ENCODE measurements at places on chromosomes 11 and 22.

DNA sequence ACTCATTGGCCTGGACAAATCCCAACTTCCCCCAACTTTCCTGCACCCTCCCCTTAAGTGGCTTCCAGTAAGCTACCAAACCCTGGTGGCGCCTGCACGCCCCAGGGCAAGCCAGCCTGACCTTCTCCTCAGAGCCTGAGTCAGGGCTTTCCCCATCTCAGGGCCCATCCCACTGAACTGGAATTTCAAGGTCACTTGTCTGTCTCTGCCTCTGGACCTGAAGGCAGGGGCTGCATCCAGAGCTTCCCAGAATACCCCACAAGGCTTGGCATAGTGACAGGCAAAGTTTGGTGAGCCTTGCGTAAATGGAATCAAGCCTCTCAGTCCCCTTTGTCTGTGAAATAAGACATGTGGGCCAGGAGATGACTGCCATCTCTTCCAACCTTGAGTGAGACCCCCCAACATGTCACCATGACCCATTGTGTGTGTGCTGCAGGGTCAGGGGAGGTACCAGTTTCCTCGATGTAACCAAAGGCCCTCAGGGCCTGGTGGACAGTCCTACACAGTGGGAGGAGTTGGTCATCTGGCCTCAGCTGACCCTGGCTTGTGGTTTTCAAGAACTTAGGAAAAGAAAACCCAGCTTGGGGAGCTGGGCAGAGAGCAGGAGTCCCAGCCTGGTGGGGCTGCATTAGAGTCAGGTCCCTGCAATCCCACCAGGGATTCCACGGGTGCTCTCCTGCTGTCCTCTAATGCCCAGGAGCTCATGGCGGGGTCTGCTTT is 8.9 kb downstream of the ALX4 start:
- DNase-seq = peak; percentile 96

- DNase-seq = peak; percentile 85
Measured at GRCh38 chr11:12110714-12111548, 541 bp downstream of the MICAL2 start.

- DNase-seq = peak; percentile 91
Measured at GRCh38 chr11:16809886-16810668, 71.6 kb downstream of the C11orf58 start.

DNA sequence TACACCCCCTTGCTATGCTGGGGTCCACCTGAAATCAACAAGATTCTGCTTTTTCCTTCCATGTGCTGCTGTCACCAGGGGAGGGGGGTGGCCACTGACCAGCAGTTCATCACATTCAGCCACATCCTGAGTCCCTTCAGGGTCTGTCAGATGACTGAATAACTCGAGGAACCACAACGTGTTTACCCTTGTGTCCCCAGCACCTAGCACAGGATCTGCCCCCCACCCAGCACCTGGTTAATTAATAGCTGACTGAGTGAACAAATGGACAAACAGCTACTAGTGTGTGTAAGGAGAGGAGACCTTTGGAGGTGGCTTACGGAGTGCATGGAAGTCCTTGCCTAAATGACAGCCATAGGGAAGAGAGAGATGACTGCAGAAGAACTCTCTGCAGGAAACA is 119.5 kb upstream of the NCAM1 start:
- no peak for DNase-seq

GRCh38 chr22:37193629-37194191 is 5.7 kb upstream of the C1QTNF6 start:
- DNase-seq = peak; percentile 41

- no peak for DNase-seq
Measured at GRCh38 chr11:32173977-32174376, 83.1 kb downstream of the RCN1 start.

- no peak for DNase-seq
Measured at GRCh38 chr11:109939166-109939810, 153.9 kb upstream of the ZC3H12C start.

DNA sequence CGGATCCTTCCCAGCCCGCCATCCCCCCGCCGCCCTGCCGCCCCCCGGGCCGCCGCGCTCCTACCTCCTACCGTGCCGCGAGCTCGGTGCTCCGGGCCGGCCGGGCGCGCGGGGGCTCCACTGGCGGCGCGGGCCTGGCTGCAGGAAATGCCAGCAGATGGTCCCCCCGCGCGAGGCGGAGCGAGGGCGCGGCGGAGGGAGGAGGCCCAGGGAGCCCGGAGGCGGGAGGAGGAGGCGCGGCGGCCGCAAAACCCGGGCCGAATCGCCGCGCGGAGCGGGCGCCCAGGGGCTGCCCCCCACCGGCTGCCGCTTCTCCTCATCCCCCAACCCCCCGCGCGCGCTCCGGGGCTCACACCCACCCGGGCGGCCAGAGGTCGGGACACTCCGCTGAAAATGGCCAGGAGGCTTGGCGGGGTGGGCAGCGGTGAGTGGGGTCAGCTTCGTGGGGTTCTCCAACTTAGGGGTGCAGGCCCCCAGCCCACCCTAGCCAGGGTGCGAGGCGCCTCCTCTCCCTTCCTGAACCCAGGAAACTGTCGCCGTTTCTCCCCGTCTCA is at the start of gene OSBPL5:
TSS of gene OSBPL5 (minus strand) at position 159 of the 554 bp plus-strand sequence. CDS start 36,162 bp downstream, outside the sequence.
- peak; percentile 98 for DNase-seq

DNA sequence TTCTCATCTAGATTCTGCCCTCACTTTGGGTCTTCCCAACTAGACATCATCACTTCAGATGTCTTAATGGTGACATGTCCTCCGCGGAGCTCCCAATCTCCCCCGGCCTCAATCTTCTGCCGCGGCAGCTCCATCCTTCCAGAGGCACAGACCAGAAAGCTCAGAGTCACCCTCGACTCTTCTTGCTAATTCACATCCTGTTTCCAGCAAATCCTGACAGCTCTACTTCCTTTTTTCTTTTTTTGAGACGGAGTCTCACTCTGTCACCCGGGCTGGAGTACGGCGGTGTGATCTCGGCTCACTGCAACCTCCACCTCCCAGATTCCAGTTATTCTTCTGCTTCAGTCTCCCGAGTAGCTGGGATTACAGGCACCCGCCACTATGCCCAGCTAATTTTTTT is 54.5 kb downstream of the CACNG2 start:
- DNase-seq = no peak

DNA sequence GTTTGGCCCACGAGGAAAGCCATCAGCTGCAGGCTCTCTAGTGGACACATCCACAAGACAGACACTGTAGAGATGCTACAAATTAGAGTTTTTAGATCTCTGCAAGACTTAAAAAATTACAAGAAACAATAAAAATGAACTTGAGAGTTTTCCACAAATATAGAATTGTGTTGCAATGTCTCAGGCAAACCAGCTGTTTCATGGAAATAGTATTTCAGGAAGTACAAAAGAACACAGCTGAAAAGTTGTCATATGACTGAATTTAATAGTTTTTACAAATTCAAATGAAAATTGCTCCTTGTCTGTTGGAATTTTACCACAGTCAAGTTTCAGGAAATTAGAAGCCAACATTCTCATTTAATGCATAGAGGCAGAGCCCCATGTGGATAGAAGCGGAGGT is 184.5 kb upstream of the PITPNB start:
- peak; percentile 76 for DNase-seq

- DNase-seq = no peak
Measured at GRCh38 chr11:91776655-91777054, 448.0 kb upstream of the FAT3 start.

DNA sequence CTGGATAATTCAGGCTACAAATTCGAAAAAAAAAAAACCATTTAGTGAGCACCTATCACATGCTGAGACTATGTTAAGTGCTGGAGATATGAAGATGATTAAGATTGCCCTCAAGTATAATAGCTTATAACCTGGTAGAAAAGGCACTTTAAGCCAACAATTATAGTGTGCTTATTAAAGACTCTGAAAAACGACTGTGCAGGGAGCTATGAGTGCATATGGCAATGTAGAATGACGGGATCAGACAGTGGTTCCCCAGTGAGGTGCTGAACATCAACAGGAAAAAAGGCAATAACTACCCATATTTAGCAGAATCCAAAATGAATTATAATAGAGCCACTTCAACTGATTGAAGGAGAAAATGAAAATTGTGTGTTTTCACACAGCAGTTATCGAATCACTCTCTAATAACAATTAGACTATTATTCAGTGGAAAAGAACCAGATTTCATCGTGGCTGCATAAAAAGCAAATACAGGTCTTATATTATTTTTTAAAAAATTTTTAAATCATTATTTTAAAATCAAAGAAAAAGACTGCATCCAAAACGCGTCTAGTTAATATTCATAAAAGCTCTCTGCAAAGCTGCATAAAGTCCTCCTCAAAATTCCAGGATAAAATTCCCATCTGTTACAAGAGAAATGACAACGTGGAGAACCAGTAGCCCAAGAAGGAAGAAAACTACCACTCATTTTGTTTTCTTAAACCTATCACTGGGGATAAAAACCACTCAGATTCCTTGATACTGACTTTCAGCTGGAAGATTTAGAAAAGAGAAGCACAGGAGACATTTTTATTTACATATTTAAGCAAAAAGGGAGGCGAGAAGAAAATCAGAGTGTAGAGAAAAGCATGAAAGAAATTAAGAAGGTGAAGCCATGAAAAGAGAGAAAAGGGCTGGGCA is 1.1 kb downstream of the MTMR2 start:
- peak; percentile 4 for DNase-seq

DNA sequence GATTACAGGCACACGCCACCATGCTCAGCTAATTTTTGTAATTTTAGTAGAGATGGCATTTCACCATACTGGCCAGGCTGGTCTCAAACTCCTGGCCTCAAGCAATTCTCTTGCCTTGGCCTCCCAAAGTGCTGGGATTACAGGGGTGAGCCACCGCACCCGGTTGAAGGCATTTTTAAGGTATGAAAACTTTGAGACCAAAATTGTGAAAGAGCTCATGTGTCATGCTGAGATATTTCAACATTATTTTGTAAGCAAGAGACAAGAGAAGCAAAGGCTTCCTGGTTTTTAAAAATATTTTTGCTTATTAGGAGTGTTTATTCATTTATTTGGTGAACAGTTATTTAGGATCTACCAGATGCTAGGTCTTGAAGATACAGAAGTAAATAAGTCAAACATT is 6.8 kb downstream of the NHERF4 start:
- no peak for DNase-seq

GRCh38 chr22:43521716-43522115 is 109.9 kb downstream of the MPPED1 start:
- no peak for DNase-seq

DNA sequence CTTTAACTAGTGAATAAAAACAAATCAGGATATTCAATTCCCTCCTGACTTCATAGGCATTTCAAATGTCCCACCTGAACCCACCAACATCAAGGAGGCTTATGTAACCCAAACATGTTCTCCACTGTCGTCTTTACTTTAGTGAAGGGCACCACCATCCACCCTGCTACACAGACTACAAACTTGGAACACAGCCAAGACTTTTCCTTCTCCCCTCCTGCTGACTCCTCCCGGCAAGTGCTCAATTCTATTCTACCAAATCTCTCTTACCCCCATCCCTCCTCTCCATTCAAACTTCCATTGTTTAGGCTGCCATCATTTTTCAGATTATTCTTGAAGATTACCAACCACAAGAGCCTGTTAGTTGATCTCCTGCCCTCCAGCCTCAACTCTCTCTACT is 24.3 kb downstream of the SAAL1 start:
- no peak for DNase-seq

DNA sequence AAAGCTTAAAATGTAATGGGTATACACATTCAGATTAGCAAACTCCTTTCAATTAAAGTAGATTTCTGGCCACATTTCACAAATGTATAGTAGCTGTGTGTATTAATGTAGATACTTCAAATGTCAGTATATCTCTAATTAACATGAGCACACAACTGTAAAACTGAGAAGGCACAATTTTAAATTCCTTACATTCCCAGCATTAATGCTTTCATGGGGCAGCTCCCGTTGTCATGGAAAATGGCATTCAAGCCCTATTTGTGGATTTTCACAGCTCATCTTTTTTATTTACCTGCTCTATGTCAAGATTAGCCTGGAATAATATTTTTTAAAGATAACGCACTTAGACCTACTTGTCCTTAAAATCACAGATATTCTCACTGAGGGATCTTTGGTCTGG is 113.6 kb upstream of the SOX6 start:
- no peak for DNase-seq

GRCh38 chr11:39651857-39652461 is 1807.5 kb downstream of the LRRC4C start:
- DNase-seq = no peak

DNA sequence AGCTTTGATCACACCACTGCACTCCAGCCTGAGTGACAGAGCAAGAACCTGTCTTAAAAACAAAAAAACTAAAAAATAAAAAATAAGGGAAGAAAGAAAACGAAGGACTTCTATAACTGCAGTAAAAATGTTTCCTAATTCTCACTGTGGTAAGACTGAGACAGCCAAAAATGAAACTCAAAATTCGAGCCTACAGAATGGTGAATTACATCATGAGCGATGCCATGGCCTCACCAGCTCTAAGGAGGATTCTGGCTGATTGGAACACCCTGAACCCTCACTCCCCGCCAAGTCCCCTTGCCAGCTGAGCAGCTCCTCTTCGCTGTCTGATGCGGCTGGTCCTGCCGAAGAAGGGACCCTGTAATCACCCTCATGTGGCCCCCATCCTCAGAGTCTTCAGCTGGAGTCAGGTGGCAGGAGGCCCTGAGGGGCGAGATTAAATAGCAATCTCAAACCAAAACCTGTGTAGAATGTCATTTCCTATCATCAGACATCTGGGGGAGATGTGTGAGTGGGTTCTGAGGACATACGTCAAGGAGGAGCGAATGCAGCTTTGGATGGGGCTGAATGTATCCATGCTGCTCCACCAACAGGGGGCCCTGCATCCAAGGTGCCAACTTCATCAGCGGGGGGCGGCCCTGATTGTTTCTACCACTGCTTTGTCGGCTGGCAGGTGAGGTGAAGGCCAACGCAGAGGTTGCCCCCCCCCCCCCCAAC is 29.2 kb downstream of the PDGFB start:
- peak; percentile 50 for DNase-seq

DNA sequence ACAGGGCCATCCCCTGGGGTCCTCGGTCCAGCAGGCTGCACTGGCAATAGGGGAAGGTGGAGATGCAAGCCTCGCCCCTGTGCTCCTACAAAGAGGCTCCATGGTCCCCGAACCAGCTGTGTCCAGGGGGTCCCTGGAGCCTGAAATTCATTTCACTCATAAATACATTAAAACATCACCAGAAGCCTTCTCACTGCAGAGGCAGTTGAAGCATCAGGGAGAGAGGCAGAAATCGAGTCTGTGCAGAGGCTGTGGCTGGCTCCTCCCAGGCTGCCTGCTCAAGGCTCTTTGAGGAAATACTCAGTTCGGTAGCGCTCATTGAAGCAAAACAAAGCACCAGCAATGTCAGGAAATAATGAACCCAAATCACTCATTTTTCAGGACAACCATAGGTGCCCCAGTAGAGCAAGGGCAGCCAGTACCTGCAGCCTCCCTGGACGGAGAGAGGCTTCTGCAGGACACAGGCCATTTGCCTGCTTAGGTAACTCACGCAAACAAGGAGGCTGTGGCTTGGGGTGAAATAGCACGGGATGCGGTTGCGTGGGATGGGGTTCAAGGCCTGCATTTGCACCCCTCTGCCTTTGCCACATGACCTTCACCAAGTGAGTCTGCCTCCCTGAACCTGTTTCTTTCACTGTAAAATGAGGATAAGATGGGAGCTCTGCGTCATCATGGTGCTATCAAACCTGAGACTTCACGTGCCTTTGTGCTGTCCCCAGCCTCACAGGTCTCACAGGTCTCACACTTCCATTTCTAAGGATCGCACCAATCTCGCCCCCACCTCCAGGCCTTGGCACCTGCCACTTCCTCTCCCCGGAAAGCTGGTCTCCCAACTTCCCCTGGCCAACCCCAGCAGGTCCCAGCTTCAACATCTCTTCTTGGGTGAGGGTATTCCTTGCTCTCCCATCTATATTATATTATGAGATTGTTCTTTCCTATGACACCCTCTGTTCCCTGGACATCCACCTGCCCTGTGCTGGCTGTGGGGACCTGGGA is 84.3 kb upstream of the SHISAL1 start:
- DNase-seq = peak; percentile 75
